Fibroblast of lung (primary cell): ENCODE measurements at places on chromosomes 6 and 20. TPM values are rescaled to one million over a fixed set of nuclear protein-coding genes. Genes with fewer than 3 reads are reported as not detected.

- no peak for DNase-seq
Observed at GRCh38 chr20:52127309-52127708, 64.3 kb downstream of the ZFP64 start.

DNA sequence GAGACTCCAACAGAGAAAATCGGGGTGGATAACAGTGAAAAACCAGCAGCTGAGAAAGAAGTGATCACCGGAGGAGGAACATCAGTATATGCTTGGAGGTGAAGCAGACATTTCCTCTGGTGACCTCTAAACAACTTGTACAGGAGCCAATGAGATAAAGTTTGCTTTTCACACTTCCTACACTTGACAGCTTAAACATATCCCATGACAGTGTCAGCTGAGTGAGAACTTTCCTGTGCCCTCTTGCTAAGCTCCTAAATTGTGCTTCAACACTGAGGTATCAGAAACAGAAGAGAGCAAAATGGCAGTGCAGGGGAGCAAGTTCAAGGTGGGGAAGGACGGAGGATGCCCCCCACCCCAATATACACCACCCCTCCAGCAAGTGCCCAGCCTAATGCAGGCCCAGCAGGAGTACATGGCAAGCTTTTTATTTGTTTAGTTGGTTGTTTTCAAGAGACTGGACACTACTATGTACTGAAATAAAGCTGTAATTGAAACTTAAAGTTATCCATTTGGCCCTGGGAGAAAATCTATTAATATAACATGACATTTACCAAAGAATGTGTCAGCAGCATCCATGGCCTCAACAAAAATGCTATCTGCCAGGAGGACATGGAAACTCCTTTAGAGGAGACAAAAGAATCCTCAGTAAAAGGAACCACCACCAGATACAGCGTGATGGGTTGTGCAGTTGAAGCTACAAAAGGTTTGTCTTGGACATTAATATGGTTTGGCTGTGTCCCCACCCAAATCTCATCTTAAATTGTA, 540.2 kb downstream of the PRKN start:
- DNase-seq: no peak

DNA sequence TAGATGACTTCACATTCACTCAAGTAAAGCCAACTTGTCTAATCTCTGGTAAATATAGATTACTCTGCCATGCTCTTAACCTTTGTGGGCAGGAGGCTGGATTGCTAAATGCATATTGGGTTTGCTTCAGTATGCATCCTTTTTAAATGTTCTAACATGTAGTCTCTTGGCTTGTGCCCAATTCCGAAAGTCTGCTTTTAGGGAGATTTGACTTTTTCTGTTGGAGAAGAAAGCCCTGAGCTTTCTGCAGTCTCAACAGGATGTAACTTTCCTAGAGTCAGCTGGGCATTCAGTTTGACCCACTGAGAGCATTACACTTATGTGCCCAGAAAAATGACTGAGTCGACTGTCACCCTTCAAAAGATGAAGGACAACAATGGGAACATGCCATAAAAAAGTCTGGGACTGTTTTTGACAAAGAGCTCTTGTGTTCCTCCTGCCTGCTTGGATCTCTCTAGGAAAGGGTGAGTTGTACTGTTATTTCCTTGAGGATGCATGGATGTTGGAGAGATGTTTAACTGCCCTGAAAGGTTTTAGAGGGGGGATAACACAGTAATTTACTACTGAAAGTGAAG, 299.4 kb downstream of the ZFAND3 start:
- peak; percentile 21 for DNase-seq

DNA sequence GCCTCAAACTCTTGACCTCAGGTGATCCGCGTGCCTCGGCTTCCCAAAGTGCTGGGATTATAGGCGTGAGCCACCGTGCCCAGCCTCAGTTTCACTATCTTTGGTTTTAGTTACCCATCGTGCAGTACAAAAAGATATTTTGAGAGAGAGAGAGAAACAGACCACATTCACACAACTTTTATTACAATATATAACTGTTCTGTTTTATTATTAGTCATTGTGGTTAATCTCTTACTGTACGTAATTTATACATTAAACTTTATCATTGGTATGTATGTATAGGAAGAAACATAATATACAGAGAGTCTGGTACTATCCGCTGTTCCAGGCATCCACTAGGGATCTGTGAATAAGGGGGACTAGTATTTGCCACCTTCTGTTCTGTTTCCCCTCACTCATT, 29.4 kb upstream of the TAF8 start:
- DNase-seq: no peak

- no peak for DNase-seq
Observed at GRCh38 chr6:167420858-167421766, 96.2 kb downstream of the TTLL2 start.

DNA sequence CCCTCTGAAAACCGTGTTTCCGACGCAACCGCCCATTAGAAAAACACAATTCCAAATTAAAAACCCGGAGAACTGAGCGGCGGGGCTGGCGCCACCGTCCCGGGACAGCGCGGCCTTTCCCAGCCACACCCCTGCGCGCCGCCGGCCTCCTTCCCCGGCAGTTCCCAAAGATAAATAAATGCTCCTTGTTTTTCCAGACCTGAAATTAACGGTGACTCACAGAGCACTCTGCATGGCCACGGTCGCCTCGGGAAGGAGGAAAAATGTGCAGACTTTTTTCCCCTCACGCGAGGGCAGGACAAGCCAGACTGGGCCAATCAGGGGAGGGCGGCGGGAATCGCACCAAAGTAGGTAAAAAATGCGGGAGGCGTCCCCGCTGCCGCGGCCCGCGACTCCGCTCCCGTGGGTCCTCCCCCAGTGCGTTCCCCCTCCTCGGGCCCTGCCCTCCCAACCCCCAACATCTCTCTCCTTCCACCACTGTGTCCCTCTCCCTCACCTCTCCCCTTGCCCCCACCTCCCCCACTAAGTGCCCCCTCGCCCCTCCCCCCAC, 828 bp upstream of the DSTN start:
- DNase-seq: peak; percentile 97

DNA sequence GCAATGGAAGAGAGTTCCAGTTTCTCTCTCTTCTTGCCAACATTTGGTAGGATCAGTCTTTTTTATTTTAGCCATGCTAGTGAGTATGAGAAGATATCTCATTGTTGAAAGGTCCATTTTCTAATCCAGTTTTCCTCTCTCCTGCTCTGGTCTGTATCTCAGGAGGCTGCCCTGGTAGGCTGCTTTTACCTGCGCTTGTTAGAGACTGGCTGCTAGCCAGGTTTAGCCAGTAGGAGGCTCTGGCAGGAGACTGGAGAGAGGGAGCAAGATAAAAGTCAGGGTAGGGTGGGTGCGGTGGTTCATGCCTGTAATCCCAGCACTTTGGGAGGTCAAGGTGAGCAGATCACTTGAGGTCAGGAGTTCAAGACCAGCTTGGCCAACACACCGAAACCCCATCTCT, 68.6 kb upstream of the FOXP4 start:
- no peak for DNase-seq

DNA sequence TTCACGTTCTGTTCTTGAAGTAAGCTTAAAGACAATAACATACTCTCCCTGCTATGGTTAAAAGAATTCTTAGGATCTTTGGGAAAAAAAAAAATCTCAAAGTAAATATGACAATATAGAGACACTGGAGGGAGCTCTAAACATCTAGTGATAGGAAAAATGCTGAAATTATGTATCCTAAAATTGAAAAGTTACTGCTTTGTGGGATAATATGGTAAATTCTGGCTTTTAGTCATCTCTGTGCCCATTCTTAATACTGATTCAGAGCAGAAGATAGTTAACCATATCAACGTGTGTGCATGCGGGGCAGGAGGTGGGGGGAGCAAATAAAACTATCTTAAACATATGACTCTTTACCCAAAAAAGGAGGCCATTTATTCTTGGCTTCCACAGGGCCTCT, 165.4 kb downstream of the GMPR start:
- peak; percentile 42 for DNase-seq

- no peak for DNase-seq
Observed at GRCh38 chr20:44405257-44405656, 49.8 kb downstream of the HNF4A start.

GRCh38 chr20:10074513-10074912, 39.7 kb downstream of the ANKEF1 start:
- DNase-seq: peak; percentile 95

- DNase-seq: peak; percentile 10
Observed at GRCh38 chr6:70413992-70414494, 735 bp downstream of the FAM135A start.

- no peak for DNase-seq
Observed at GRCh38 chr6:109096208-109096607, 901 bp downstream of the CEP57L1 start.

DNA sequence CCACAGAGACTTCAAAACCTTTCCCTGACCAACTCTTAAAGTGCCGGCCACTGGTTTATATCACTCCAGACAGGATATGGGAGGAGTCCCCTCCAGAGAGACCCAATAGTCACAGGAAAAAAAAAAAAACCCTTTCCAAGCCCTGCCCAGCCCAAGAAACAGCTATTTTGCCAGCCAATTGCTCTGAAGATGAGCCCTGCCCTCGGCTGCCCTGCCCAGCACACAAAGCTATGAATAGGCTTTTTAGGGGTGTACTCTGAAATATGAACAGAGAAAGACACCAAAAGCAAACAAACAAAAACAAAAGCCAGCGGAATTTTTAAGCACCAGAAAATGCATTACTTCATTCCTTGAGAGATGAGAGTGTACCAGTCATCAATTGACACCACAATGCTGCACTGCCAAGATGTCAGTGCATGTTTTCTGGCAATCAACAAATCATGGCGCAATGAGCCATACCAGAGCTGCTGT, 275.1 kb downstream of the C6orf118 start:
- DNase-seq: no peak

GRCh38 chr20:53990768-53991450, 79.5 kb downstream of the BCAS1 start:
- no peak for DNase-seq

- DNase-seq: no peak
Observed at GRCh38 chr20:21707999-21708737, 2.7 kb downstream of the PAX1 start.

DNA sequence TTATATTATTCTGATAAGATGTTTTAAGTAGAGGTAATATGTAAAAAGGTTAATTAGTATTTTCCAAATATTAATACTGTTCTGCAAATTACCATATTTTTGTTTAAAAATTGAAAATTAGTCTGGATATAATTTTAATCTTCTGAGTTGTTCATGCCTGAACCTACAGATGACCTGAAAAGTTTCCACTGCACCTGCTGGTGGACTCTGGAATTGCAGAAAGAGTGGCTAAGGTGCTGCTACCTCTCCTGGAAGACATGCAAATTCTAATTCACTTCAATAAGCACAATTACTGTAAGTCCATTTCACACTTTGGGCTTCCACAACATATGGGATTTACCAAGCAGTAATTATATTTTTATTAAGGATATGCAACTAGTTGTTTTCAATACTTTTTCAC, 77.7 kb upstream of the OLIG3 start:
- DNase-seq: peak; percentile 3

GRCh38 chr20:48782053-48782452, 45.7 kb downstream of the PREX1 start:
- DNase-seq: no peak

GRCh38 chr20:36825385-36826104, 50.4 kb upstream of the TLDC2 start:
- DNase-seq: no peak

- DNase-seq: no peak
Observed at GRCh38 chr6:85085875-85086274, 321.5 kb upstream of the TBX18 start.

DNA sequence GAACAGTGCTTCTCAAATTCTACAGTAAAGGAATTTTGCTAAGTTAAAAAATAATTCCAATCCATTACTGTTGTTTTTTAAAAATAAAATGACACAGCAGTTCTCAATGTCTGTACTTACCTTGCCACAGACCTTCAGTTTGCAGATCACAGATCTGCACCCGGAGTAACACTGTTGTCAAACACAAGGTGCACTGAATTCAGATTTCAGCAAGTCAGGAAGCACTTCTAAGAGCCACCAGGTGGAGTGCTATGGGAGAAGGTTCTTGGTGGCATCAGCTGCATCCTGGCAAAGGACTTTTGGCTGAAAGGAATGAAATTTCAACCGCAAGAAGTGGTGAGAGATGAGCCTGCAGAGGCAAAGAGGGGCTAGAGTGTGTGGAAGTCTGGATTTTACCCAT, 17.4 kb downstream of the RSPH4A start:
- no peak for DNase-seq

- DNase-seq: no peak
Observed at GRCh38 chr6:24969343-24969860, 33.6 kb upstream of the RIPOR2 start.

- no peak for DNase-seq
Observed at GRCh38 chr6:148761527-148762011, 14.7 kb downstream of the UST start.

DNA sequence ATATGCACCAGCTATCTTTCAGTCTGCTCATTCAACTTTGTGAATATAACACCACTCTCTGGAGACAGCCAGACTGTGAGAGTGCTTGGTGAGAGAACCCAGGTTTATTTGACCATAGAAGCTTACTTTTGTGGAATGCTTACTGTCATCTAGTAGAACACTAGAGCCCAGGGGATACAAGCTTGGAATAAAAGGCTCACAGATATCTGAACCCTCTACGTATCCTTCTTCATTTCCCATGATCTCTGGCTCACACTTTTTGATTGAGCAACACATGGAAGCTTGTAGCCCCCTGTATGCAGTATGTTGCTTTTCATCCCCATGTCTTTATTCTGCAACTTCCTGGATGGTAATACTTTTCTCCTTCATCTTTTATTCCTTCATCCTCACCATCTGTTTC, 835.3 kb upstream of the CITED2 start:
- no peak for DNase-seq

DNA sequence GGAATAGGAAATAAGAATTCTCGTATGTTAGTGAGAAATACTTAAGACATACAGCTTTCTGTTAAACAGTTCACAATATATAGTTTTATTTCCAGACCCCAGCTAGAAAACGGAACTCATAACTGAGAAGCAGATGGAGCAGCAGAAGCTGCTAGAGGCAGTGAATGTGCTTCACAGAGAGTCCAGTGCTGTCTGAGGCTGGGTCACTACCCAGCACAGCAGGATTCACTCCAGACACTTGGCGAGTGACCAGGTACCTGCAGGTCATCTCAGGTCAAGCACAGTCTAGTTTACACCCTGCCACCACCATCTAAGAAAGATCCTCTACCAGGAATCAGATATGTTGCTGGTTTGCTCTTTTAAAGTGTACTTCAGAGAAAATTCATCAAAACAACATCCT, 243.1 kb upstream of the RAB32 start:
- no peak for DNase-seq

KCNB1 gene
- under 0.01 TPM in 2 replicates for total RNA-seq

TBXT gene
- total RNA-seq: not detected in 2 replicates

OTOR gene
- not detected in 2 replicates for total RNA-seq

VTA1 gene
- 25.9 and 26.3 TPM in 2 replicates for total RNA-seq

MCCD1 gene
- total RNA-seq: not detected in 2 replicates

KHDC1 gene
- total RNA-seq: 5.1 and 5.6 TPM in 2 replicates

GPSM3 gene
- total RNA-seq: 1.3 and 2.3 TPM in 2 replicates

EPPIN gene
- total RNA-seq: not detected in 2 replicates

LY6G6D gene
- total RNA-seq: not detected in 2 replicates

LHFPL5 gene
- not detected in 2 replicates for total RNA-seq

ME1 gene
- total RNA-seq: 22.1 and 44.3 TPM in 2 replicates

STAU1 gene
- total RNA-seq: 36.7 and 48.1 TPM in 2 replicates

LINC00237 gene
- not detected in 2 replicates for total RNA-seq

PBOV1 gene
- not detected in 2 replicates for total RNA-seq

AIF1 gene
- total RNA-seq: not detected in 2 replicates
